ENCODE measurements at places on chromosomes 2 and 18. TPM values are rescaled to one million over a fixed set of nuclear protein-coding genes. Genes with fewer than 3 reads are reported as not detected.

Gene SLC25A52
- not detected for total RNA-seq

DNA sequence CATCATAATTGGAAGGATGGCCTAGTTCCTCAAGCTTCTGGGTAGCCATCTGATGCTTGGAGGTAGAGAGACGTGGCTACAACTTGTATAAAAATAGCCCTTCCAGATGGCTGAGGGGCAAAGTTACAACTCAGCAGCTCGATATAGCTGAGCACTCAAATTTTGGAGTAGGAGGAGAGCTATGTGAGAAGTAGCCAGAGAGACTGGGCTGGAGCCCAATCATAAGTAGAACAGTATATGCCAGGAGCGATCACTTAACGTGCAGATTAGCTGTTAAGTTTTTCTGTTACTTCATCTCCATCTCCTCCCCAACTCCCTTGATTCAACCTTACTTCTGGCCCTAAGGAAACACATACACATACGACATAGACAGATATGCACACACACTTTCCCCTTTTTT, 28.8 kb downstream of the CNRIP1 start:
- no peaks in the 10 kb centered on the region for H3K36me3 ChIP-seq
- H3K4me1 ChIP-seq: no peaks in the 10 kb centered on the region
- no peak overlapping the region for H3K27ac ChIP-seq

DNA sequence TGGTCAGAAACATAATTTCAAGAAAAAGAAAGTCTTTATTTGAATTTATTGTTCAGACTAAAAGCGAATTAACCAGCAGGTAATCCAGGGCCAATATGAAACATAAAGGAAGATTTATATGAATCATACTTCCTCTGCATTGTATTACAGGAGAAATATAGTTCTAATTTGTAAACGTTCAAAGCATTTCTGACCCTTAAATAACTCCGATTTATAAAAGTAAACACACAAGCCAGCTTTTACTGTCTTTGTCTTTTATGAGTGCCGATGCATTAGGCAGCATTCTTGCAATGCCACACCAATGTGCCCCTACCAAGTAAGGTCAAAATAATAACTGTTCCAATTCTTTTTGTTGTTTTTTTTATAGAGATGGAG, 118.8 kb upstream of the RBBP8 start:
- no peak overlapping the region for H3K27ac ChIP-seq
- peaks cover 5% of the 10 kb centered on the region for H3K4me1 ChIP-seq
- no peak overlapping the region for H3K4me3 ChIP-seq
- DNase-seq: no peak
- no peaks in the 10 kb centered on the region for H3K36me3 ChIP-seq

DNA sequence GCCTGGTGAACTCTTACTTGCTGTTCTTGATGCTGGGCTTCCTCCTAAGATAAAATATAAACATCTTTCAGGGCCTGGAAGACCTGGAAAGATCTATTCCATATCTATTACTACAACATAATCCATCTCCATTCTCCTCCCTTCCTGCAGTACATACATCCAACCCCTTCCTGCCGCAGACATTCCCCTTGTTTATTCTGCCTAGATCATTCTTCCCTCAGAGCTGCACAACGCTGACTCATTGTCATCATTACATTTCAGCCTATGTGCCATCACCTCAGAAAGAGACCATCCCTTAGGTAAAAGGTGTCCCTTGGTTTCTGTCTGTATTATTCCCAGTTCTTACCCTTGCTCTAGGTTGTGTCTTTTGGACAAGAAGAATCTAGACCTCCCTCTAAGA, 2.5 kb upstream of the CDH7 start:
- H3K36me3 ChIP-seq: peaks cover 3% of the 10 kb centered on the region
- no peak overlapping the region for H3K27ac ChIP-seq
- DNase-seq: no peak
- H3K27me3 ChIP-seq: peaks cover 11% of the 10 kb centered on the region

Gene L3MBTL4
- total RNA-seq: 0.07 TPM

DNA sequence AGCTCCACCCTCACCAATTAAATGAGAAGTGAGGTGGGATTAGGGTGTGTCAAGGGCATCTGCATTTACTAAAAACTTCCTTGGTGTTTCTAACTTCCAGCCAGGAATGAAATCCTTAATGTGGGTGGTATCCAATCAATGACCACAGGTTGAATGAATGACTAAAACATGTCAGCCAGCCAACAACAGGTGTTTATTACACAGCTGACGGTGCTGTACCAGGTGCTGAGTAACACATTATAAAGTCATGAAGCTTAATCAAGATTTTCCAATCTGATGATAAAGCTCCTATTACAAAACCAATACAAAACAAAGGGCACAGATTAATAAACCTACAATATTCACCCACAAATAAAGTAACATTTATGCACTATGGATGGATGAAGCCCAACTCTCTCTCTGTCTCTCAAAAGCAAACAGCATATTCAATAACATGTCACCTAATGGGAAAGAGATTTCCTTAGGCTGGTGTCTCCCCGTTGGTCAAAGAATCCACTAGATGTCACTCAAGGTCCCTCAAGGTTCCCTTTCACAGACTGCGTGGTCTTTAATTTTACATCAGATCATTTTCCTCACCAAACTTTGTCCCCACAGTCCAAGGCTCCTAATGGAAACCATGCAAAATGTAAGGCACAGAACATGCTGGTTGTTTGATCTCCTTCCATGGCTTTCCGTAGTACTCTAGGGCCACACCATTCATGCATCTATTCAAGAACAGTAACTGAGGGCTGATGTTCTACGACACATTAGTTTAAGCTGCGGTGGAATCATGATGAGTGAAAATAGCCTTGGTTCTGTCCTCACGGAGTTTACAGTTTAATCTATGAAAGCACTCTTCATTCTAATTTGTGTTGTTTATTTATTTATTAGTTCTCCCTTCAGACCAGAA, 6.4 kb upstream of the PTPN4 start:
- no peak overlapping the region for H3K27ac ChIP-seq
- no peak overlapping the region for H3K4me3 ChIP-seq
- no peaks in the 10 kb centered on the region for H3K27me3 ChIP-seq
- H3K36me3 ChIP-seq: no peaks in the 10 kb centered on the region
- peaks cover 27% of the 10 kb centered on the region for H3K4me1 ChIP-seq
- peak; percentile 25 for DNase-seq

Gene LRP1B
- total RNA-seq: not detected

DNA sequence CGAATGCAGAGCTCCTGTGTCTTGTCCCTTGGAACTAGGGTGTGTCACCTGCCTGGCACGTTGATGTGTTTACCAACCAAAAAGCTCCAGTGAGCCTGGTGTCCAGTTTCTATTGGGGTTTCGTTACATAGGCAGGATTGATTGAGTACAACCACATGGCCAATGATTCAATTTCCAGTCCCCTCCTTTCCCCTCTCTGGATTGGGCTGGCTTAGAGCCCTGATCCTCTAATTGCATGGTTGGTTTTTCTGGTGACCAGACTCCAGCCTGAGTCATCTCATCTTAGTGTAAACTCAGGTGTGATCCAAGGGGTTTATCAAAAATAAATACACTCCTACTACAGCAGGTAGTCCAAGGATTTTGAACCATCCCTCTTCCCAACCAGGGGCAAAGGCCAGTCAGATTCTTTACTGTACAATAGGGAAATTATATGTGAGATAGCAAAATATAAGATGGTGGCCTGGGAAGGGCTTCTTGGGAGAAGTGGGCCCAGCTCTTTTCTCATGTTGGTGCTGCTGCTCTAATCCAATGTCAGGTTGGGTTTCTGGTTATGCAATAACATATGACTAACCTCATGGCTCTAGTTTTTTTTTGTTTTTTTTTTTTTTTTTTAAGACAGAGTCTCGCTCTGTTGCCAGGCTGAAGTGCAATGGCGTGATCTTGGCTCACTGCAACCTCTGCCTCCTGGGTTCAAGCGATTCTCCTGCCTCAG, 64.7 kb upstream of the MGAT5 start:
- no peak for DNase-seq
- H3K36me3 ChIP-seq: peaks cover 2% of the 10 kb centered on the region
- no peak overlapping the region for H3K27ac ChIP-seq
- H3K27me3 ChIP-seq: no peaks in the 10 kb centered on the region

DNA sequence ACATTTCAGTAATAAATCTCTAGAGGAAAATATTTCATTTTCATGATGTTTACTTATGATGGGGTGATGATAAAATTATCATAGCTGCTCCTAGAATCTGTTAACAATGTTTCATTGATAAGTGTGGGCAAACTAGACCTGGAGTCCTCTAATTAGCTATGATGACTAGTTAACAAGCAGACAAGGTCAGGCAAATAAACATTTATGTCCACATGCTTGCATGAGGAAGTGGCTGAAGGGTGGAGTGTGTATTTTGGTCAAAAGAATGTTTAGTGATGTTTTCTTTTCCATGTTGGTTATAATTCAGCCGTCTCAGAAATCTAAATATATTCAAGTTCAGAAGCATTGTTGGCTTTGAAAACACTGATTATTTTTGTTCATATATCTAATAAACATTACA, 99.9 kb upstream of the FN1 start:
- no peak overlapping the region for H3K4me3 ChIP-seq
- no peak overlapping the region for H3K27ac ChIP-seq
- DNase-seq: no peak
- peaks cover 19% of the 10 kb centered on the region for H3K27me3 ChIP-seq

DNA sequence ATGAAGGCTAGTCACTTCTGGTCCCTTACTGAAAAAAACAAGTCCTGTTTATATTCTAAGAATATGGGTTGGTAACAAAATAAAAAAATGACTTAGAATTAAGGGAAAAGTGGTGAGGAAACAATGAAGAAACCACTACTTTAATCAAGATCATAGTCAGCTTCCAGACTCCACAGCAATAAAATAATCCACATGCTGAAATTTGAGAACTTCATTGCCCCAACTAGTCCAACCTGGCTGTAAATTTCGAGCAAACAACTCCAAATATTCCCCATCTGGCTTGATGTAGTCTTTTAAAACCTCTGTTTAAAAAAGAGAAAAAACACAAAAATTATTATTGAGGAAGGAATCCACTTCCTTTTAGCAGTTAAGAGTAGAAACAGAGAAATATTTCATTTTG, 32.5 kb downstream of the METTL4 start:
- DNase-seq: no peak
- H3K4me1 ChIP-seq: no peaks in the 10 kb centered on the region
- H3K27me3 ChIP-seq: no peaks in the 10 kb centered on the region
- no peak overlapping the region for H3K27ac ChIP-seq
- H3K4me3 ChIP-seq: no peak overlapping the region

DNA sequence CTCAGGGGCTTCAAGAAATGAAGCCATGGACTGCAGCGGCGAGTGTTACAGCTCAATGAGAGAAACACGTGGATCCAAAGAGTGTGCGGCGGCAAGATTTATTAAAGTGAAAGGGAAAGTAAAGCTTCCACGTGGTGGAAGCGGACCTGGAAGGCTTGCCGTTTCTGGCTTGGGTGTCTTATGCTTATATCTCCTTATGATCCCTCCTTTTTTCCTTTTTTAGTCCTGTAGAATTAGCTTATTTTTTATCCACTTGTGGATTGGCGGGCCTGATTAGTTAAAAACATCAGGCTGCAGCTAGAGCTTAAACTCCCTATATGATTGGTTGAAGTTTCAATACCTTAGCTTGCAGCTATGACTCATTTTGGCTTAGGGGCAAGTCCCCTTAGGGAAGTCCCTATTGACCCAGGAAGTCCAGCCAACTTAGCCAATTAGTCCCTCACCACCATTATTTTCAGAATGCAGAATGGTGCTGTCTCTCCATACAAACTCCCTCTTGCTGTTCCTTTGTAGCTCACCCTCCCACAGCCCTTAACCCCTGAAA, 11.6 kb upstream of the HNMT start:
- no peaks in the 10 kb centered on the region for H3K36me3 ChIP-seq
- H3K27ac ChIP-seq: peak overlapping the region; percentile 32
- peaks cover 15% of the 10 kb centered on the region for H3K4me1 ChIP-seq
- no peak for DNase-seq
- peak overlapping the region; percentile 43 for H3K4me3 ChIP-seq

GRCh38 chr18:37565977-37566478, 430 bp upstream of the CELF4 start:
- no peak overlapping the region for H3K27ac ChIP-seq
- H3K4me1 ChIP-seq: peaks cover 6% of the 10 kb centered on the region
- no peak for DNase-seq
- no peaks in the 10 kb centered on the region for H3K36me3 ChIP-seq
- H3K4me3 ChIP-seq: peak overlapping the region; percentile 72

DNA sequence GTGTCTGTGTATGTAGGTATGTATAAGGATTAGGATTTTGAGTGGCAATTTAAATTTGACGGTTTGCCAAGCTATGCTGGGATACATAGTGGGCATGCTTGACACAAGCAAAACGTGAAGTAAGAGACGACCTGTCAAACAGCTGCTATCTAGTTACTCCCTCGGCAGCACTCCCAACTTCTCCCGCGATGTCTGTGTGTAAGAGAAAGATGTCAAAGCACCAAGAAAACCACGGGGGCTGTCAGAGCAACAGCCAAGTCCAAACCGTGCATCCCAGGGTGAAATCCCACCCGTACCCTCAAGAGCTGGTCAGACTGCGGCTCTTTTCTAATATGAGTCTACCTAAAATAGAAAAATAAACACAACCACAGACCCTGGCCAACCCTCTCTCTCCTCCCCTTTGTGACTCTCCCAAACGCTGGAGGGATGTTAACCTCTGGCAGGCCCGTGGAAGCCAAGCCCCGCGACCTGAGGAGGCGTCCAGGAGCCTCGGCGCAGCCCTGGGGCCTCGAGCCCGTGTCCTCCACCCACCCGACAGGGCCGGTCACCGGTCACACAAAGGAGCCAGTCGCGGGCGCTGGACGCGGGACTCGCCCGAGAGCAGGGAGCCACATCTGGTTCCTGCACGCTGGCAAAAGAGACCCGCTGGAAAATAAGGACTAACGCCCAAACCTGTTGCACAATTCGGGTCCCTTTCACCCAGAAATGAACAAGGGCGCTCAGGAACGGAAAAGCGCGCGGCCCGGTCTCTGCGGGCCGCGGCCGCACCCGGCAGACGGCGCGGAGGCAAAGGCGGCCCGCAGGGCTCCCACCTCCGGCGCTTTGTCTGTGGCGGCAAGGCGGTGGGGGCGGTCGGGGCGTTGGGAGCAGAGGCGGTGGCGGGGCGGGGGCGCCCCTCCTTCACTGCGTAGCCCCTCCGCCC, 925 bp downstream of the SESTD1 start:
- peak; percentile 39 for DNase-seq
- H3K27ac ChIP-seq: peak overlapping the region; percentile 11
- H3K27me3 ChIP-seq: peaks cover 26% of the 10 kb centered on the region

DNA sequence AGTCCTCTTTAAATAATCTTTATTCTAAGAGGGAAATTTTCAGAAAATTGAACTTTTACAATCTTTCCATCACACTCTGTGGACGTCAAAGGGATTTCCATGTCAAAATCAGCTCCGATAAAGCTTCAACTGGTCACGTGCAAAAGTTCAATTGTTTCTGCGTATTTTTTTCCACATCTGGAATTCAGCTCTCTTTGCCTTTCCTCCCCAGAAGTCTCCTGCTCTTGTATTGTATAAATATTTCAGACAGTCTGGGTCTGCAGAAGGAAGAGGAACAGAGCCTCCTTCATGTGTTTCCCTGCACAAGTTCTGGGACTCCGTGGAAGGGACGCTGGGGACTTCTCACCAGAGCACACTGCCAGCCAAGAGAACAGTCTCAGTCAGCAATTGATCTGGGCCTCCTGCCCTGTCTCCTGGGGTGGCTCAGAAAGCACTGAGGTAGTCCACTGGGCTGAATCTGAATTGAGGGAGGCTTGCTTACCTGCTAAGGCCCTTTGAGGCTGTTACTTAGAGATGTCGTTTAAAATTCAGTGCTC, 251.5 kb downstream of the TFCP2L1 start:
- DNase-seq: no peak
- no peaks in the 10 kb centered on the region for H3K4me1 ChIP-seq
- H3K4me3 ChIP-seq: no peak overlapping the region
- no peaks in the 10 kb centered on the region for H3K36me3 ChIP-seq

Gene HOXD13
- not detected for total RNA-seq

Gene KIAA2012
- total RNA-seq: not detected

Data from activated T-cell treated with anti-CD3 and anti-CD28 coated beads, Interleukin-2, amount 50 U/mL, for 72 hours (primary cell).